ENCODE measurements at places on chromosomes 7 and 10.

GRCh38 chr10:89164080-89164479 is 43.0 kb downstream of the CH25H start:
- DNase-seq, result no peak

GRCh38 chr10:118522791-118523498 is 72.5 kb downstream of the PRLHR start:
- no peak for DNase-seq

DNA sequence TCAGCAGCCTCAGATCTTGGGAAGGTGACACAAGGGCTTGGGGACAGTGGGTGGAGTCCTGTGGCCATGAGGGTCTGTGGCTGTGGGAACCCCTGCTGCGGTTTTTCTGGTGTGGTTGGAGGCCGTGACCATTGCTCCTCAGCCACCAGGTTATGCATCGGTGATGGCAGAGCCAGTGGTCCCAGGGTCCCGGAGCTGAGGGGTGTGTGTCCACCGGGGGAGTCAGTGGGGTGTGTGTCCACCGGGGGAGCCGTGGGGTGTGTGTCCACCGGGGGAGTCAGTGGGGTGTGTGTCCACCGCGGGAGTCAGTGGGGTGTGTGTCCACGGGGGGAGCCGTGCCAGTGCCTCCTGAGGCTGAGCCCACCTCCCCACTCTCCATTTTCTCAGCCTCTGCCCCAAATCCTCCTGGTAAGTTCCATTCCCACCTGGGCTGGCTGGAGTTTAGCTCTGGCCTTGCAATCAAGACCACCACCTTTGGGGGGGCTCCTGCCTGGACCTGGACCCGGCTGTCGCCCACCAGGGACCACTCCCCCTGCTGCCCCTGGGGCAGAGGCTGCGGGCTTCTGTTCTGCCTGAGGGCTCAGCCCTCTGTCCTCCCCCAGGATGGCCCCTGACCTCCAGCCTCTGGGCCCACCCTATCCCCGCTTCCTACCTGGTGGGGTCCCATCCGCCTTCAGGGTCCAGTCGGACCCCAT is 143.5 kb downstream of the ELFN1 start:
- DNase-seq, result no peak

- DNase-seq, result no peak
These were observed 43.4 kb downstream of the FOXL3 start for GRCh38 chr7:333393-333764.

DNA sequence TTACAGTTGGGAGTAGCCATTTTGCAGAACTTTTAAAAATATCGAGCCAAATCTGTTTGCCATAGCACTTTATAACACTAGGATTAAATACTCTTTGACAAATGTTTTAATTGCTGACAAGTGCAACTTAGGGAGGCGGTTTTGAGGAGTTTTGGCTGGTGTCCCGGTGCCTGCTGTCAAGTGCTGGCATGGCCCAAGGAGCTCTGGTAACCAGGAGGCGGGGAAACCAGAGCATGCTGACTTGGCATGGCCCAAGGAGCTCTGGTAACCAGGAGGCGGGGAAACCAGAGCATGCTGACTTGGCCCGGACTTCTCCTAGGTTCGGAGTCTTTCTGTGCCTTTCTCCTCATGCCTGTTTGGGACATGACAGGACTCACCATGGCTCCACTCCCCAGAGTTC is 30.8 kb upstream of the ZNF32 start:
- no peak for DNase-seq

GRCh38 chr10:77638321-77639101 is 903 bp upstream of the KCNMA1 start:
- DNase-seq, result no peak

DNA sequence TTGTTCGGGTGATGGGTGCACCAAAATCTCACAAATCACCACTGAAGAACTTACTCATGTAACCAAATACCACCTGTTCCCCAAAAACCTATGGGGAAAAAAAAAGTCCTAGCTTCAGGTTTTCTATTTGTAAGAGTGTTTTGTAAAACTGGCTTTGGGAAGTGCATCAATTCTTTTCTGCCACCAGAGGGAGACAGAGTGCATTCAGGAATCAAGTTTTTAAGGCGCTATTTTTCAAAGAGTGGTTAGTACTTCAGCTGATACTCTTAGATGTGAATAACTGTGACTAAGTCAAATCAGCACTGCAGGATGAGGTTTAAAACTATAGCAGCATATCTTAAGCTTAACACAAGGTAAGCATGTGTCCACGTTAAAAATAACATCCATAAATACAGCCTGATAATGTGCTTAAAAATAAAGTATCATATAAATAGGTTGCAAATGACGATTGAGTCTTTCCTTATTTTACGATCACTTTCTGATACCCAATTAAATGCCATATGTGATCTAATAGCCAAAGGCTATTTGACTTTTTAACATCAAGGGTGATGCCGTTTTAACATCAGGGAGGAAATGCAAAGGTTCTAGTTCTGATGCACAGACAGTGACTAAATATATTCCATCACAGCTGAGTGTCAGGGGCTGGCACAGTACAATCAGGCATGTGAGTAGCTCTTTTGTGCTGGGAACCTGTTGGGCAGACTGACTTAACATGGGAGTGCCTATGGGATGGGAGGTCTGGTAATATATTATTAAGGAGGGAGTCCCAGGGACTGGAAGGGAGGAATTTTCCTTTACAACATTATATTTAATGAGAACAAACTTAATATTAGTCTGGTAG is 10.6 kb upstream of the LYZL2 start:
- DNase-seq, result no peak

- DNase-seq, result no peak
These were observed 77.2 kb downstream of the FAM204A start for GRCh38 chr10:118264838-118265470.

GRCh38 chr7:77846317-77847092 is 47.9 kb downstream of the PHTF2 start:
- no peak for DNase-seq

DNA sequence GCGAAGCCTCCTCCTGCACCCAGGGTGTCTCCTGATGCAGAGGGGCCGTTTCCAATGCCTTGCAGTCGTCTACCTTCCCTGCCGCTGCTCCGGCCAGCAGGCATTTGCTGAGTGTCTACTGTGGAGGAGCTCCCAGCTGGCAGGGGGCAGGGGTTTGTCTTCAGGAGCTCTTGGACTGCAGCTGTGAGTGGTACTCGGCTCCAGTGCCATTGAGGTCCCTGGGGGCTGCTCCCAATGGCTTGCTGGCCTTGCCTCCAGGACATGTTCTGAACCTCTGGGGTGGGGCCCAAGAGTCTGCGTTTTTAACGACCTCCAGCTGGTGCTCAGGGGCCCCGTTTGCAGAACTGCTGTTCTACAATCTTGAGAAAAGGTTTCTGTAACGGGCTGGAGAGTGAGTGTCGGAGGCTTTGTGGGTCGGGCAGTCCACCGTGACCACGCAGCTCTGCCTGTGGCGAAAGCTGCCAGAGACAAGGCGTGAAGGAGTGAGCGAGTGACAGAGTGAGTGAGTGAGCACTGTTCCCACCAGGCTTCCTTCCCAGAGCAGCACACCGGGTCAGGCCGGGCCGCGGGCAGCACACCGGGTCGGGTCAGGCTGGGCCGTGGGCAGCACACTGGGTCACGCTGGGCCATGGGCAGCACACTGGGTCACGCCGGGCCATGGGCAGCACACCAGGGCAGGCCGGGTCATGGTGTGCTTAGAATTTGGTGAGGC is 520.2 kb downstream of the PTPRN2 start:
- DNase-seq, result no peak

- no peak for DNase-seq
These were observed 4.9 kb upstream of the FOXL3 start for GRCh38 chr7:284762-285722.

DNA sequence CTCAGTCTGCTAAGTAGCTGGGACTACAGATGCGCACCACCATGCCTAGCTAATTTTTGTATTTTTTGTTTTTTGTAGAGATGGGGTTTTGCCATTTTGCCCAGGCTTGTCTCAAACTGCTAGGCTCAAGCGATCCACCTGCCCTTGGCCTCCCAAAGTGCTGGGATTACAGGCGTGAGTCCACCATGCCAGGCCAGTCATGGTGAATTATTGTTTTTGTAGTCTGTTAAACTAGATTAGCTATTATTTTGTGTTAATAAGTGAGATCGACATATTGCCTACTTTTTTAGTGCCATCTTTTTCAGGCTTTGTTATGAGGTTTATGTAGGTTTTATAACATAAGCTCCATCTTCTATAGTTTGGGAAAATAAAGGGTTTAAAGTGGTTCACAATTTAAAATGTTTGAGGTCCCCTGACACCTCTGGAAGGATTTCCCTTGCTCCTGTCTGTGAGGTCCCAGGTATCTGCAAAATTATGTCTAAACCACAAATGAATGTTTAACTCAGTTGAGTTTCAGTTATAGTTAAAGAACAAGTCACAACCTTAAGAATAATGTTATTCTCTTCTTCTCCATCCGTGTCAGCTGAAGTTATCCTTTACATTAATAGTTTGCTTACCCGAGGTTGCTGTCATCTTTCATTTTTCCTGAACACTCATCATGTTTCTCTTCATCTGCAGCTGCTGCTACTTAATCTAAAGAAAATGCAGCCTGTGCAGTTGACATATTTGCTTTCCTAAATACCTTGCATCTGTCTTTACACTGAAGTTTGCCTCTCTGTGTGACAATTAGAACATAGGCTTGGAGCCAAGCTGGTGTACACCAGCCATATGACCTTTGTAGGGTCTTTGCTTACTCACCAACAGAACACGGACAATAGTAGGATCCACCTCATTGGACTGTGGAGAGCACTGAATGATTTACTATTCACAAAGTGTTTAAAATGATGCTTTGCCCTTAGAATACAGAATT is 8.9 kb upstream of the VSTM4 start:
- DNase-seq, result no peak

DNA sequence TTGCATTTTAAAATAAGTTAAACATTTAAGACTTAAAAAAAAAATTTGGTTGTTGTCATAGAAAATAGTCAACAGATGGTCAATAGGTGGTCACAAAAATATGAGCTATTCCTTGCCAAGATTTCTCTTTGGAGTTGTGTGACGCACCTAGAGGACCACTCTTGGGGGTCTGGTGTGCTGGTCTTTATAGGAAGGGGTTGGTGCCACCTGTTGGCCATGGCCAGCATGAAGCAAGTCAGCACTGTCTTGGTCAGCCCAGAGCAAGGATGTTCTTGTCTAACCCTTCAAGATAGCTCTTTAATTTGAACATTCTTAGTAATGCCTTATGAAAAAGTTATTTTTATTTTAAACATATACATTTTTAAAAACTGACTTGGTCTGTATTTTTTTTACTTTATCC is 267.9 kb upstream of the CNTNAP2 start:
- DNase-seq, result no peak

DNA sequence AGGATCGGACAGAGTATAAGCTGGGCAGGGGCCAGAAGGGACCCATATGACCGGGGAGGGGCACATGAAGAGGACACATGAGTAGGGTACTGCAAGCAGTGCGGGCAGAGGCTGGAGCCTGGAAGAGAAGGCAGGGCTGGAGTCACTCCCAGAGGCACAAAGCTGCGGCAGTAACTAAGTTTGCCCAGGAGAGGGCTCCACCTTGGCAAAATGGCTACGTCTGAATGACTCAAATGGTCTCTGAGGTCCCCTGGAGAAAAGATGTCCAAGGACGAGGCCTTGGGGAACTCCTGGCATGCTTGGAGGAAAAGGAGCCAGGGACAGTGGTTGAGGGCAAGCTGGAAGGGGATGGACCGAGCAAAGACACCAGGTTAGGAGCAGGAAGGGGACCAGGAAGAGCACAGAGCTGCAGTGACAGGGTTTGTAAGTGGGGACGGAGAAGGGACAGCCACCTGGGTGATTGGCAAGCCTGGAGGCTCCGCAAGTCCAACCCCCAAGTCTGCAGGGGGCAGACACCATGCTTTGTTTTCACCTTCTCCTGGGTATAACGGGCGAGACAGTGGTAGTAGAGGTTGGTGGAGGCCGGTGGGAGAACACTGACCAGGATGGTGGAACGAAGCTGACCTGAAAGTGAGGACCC is 43.1 kb upstream of the LBX1 start:
- DNase-seq, result peak; percentile 2

- DNase-seq, result no peak
These were observed 6.1 kb upstream of the MYOZ1 start for GRCh38 chr10:73647211-73647874.

DNA sequence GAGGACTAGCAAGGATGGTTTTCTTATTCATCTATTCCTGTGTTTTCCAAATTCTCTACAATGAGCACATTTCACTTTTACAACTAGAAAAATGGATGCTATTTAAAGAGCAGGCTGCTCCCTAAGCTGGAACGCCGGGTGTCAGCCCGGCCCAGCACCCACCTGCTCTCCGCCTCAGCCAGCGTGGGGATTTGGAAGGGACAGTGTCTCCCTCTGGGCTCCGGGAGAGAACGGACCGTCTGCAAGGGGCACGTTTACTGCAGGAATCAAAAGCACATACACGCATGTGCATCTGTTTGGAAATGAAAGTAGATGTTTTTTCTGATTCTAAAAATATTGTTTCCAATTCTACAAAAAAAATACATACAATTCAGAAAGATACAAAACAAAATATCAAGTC is 2.3 kb upstream of the JAKMIP3 start:
- DNase-seq, result no peak

DNA sequence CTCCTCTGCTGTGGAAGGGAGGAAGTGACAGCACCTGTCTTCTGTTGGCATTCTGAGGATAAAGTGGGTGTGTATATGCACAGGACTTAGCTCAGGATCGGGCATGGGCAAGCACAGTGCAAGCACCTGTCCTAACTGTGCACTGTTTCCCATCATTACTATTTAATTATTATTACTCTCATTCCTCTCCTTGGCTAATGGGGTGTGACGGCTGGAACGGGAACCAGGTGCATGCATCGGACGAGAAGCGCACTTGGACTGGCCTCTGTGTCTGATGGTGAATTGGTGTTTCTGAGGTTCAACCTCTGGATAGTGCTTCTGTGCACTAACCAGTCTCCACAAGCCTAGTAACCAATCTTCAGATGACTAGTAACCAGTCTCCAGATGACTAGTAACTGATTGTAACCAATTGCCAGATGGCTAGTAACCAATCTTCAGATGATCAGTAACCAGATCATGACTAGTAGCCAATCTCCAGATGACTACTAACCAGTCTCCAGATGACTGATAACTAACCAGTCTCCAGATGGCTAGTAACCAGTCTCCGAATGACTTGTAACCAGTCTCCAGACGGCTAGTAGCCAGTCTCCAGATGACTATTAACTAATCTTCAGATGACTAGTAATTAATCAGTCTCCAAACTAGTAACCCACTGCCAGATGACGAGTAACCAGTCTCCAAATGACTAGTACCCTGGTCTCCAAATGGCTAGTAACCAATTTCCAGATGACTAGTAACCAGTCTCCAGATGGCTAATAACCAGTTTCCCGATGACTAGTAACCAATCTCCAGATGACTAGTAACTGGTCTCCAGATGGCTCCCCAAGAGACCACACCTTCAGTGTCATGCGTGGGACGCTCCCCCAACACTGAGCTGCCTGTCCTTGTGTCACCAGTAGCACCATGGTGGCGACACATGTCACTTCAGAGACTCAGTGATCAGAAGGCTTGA is 85.8 kb downstream of the PAXIP1 start:
- DNase-seq, result no peak

Measured in SIG-M5 (cell line).